Stomach (tissue), 19 donors: ENCODE measurements at places on chromosomes 3 and 15. TPM values are rescaled to one million over a fixed set of nuclear protein-coding genes. Genes with fewer than 3 reads are reported as not detected.
A peak's percentile ranks its signal among the peaks of the same experiment; 100 is the strongest.

- DNase-seq = peak; percentile 48
Measured at GRCh38 chr3:13419505-13420044, 547 bp downstream of the NUP210 start.

DNA sequence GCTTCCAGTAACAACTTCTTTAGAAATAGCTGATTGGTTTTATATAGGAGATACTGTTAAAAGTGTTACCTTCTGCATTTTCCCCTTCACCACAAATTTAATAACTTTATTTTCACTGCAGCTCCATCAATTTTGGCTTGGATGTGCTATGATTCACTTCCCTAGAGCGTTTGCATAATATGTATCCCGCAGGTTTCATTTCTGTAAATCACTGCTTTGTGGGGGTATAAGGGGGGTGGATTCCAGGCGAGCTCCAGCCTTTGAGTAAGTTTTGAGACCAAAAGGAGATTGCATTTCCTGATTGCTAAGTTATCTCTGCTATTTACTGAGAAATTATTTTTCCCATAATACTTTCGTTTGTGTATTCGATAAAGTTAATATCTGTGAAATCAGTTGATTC is 232.6 kb downstream of the TBL1XR1 start:
- no peak for DNase-seq

DNA sequence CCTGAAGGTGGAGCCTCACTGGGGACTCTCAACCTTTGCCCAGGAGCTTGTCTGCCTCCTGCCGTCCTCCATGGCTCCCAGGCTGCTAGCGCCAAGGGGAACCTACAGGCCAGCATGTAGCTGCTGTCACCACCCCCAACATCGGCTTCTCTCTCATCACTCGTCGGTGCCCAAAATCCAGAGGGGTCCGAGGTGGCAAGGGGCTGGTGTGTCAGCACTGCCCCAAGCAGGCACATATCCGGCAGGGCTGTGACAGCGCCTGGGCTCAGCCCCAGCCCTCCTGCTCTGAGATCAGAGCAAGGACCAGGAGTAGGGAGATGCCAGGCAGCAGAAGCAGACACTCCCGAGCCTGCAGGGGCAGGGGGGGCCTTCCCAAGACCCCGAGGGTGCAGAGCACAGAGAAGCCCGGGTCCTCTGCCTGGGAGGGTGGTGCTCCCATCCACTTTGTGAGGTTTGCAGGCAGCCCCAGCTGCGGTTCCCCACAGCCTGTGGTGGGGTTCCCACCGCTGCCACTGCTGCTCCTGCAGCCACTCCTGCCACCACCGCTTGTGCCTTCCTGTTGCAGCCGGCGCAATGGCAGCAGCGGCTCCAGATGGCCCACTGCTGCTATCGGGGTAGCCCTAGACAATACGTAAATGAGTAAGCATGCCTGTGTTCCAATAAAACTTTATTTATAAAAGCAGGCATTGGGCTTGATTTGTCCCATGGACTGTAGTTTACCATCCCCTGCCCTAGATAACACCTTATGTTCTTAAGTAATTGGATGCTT is 451.0 kb downstream of the EPHA6 start:
- DNase-seq = no peak

- no peak for DNase-seq
Measured at GRCh38 chr15:99423186-99424130, 142.3 kb upstream of the MEF2A start.

GRCh38 chr3:65888980-65889706 is 149.6 kb downstream of the MAGI1 start:
- peak; percentile 32 for DNase-seq

DNA sequence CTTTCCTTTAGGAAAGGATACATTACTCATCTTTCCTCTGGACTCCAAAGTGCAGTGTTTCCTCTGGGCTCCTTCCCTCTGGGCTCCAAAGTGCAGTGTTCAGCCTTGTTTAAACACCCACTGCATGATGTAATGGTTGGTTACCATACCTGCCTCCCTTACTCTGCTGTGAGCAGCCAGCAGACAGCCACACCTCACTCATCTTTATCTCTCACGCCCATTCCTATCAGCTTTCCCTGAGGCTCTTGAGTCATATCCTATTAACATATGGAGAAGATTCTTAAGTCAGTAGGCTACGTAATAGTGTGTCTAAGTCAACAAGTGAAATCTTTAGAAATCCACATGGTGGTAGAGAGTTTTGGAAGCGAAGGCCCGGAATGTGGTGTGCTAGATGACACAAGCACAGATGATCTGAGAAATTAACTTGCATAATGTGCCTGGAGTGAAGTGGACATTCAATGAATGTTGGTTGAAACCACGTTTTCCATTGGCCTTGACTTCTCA is 97.2 kb upstream of the CTNNB1 start:
- no peak for DNase-seq

DNA sequence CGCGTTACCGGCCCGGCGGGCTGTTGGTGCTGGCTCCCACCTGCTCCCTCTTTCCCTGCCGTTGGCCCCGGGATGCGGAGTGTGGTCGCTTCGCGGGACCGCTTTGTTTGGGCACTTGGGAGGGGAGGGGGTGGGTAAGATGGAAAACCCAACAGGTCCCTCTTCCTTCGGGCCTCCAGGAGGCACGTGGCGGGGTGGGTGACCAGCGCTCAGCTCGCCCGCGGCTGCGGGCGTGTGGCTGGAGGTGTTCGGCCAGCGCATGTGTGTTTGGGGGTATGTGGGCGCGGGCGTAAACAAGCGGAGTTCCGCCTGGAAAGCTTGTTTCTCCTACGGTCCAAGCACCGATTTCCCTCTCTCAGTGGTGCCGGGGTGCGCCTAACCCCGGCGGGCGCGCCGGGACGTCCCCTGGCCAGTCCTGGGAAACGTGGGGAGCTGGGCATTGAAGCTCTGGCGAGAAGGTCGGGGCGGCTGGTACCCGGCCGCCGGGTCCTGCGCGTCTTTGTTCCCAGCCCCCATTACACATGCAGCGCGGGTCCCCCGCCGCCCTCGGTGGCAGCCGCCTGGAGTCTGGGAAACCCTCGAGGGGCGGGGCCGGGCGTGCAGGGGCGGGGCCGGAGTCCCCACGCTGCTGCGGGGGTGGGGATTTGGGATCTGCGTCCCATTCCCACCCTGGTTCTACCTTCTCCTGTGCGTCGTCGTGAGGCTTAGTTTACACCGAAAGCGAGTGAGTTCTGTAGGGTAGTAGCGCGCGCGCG is 1.4 kb downstream of the ACVR2B start:
- DNase-seq = peak; percentile 87

DNA sequence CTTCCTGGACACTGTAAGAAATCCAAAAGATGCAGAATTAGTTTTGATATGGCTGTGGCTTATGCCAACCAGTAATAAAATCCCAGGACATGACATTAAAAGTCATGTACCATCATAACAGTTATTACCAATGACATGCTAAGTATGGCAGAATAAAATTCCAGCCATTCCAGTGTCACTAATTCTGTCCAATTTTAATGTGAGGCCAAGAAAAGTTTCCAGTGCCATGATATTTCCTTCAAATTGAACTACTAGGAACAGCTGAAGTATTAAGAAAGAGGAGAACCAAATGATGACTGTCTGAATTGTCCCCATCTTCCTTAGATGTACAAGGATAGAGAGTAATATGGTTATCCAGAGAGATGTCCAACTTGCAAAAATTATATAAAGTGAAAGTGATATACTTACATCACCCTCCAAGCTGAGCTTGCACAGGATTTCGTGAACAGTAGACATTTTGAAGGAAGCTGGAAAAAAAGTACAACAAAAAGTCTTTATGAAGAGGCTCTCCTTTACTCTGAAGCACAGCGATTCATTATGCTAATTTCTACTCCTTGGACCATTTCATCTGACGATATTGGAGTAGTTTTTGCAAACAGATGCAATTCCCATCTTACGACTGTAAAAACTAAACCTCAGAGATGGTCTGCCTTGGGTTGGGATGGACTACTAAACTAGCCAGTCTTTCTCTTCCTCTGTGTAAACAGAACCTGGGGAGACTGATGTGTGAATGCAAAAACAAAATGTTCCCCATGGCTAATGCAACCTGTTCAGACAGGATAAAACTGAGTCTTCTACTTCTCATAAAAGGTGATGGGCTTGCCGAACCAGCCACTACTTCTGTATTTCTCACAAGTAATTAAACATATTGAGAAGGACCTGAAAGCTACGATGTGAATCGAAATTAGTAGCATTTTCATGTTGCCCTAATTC is 11.9 kb downstream of the ANXA2 start:
- DNase-seq = no peak

DNA sequence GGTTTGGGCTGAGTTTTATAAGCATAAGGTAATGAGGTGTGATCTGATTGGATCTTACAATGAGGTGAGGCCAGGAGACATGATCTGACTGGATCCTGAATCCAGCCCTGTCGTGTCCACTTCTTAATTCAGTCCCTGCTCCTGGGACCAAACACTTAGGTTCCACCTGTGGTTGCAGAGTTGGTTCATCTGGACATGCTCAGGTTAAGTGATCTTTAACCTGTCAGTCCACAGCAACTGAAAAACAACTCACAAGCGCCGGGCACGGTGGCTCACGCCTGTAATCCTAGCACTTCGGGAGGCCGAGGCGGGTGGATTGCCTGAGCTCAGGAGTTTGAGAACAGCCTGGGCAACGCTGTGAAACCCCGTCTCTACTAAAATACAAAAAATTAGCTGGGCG is 679.3 kb upstream of the ALCAM start:
- DNase-seq = no peak

- peak; percentile 91 for DNase-seq
Measured at GRCh38 chr15:47717036-47717612, at the start of gene SEMA6D. Gene SEMA6D, plus strand, starts transcription at chr15:47717505. Its CDS starts 42,294 bp downstream, at chr15:47759799.

DNA sequence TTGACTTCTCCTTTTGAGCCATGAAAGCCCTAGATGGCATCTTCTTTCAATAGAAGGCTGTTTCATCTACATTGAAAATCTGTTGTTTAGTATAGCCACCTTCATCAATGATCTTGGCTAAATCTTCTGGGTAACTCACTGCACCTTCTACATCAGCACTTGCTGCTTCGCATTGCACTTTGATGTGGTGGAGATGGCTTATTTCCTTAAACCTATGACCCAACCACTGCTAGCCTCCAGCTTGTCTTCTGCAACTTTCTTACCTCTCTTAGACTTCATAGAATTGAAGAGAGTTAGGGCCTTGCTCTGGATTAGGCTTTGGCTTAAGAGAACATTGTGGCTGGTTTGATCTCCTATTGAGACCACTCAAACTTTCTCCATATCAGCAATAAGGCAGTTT is 189.8 kb downstream of the PLCL2 start:
- DNase-seq = no peak

GRCh38 chr3:108897883-108898282 is 55.8 kb downstream of the GUCA1C start:
- no peak for DNase-seq

Gene LPP
- 487 TPM for total RNA-seq

Gene B3GALNT1
- total RNA-seq = 4.6 TPM
